ENCODE measurements at places on chromosomes 1 and 21.

DNA sequence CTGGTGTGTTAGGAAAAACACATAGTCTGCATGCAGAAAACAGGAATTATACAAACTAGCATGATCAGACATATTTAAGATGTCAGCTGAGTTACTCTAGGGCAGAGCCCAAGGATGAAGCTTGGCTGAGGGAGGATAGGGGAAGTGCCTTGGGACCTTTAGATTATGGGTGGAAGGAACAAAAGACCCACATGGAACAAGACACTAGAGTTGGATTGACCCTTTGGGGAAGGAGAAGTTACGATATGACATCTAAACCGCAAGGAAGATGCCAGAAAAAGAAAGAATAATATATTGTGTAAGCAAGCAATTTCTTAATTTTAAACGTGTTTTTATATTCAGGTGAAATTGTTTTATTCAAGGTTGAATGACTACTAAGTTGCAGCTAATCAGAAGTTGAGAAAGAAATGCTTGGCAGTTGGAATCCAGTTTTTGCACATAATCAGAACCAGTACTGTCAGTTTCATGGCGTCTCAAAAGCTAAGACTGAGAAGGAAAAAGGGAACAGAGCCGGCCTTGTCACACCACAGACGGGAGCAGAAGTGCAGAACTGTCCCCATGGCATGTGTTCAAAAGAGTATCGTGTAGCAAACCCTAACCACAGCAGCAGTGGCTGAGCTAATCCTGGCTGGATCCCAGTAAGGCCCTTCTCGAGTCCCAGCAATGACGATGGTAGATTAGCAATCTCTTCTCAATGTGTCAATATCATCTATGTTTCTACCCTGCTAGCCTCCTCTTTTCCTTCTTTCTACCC is 31.2 kb upstream of the IFNAR2 start:
- no peak for DNase-seq

GRCh38 chr1:233066087-233066486 is 115.7 kb downstream of the NTPCR start:
- no peak for DNase-seq

- DNase-seq: no peak
These were observed 47.8 kb downstream of the ZMYM4 start for GRCh38 chr1:35316264-35316663.

DNA sequence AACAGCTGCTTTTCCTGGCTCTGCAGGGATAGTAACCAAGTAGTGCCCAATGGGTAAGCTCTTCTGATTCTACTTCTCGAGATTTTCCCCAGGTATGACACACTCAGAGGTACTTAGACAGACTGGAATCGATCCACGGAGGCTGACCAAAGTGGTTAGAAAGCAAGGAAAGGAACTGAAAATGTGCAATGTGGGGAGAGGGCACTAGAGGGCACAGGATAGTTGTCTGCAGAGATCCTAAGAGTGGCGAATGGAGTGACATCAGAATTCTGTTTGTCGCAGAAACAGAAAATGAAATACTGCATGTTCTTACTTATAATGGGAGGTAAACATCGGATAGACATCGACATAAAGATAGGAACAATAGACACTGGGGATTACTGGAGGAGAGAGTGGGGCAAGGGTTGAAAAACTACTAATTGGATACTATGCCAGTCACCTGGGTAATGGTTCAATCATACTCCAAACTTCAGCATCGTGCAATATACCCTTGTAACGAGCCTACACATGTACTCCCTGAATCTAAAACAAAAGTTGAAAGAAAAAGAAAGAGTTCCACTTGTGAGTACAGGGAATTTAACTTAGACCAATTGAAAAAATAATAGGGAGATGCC is 23.3 kb downstream of the CYP2J2 start:
- no peak for DNase-seq

GRCh38 chr1:25513666-25514065 is 29.7 kb upstream of the LDLRAP1 start:
- no peak for DNase-seq

DNA sequence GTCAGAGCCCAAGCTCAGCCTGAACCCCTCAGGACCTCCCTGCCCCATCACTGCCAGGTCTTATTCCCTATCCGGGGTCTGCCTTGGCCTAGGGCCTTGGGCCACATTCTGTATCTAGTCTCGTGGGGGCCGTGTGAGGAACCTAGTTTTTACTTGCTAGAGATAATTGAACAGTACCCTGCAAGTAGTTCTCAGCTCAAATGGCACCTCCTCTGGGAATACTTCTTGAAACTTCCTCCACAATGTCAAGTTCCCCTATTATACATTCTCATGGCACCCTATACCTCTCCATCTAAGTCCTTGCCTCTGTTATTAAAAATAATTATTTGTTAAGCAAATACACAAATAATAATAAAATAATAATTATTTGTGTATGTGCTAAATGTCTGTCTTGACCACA is 32.9 kb upstream of the CSF1 start:
- no peak for DNase-seq

GRCh38 chr1:27225621-27226020 is 8.8 kb upstream of the WDTC1 start:
- no peak for DNase-seq

DNA sequence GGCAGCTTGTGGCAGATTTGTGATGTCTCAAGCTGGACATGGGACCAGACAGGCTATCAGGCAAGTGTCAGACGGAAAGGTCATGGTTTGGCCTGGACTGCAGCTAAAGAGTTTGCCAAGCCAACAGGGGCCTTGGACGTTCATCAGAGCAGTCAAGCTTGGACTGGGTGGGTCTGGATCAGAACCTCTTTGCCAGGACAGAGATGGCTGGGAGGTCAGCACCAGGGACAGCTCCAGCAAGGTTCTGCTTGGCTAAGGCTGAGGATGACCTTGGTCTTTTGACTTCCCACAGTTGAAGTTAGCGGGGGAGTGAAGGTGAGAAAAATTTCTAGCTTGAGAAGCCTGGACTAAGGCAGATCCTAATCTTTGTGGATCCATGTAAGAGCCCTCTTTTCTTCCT is 68.1 kb downstream of the GRIK3 start:
- no peak for DNase-seq

DNA sequence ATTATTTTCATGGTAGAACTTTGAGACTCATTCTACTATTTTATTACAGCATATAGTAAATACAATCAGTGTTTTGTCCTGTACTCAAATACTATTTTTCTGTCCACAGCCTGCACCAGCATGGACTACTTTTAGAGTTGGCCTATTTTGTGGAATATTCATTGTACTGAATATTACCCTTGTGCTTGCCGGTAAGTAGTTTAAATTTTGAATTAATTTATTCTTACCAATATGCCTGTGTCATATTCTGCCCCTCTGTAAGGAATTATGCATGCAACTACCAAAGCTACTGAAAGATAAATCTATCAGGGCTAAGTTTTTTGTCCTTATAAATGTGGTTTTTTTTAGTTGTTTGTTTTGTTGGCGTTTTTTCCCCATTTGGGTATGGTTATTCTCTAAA is 101.4 kb upstream of the KIAA1614 start:
- no peak for DNase-seq

- no peak for DNase-seq
These were observed 28.9 kb upstream of the RBM15 start for GRCh38 chr1:110310300-110310699.

DNA sequence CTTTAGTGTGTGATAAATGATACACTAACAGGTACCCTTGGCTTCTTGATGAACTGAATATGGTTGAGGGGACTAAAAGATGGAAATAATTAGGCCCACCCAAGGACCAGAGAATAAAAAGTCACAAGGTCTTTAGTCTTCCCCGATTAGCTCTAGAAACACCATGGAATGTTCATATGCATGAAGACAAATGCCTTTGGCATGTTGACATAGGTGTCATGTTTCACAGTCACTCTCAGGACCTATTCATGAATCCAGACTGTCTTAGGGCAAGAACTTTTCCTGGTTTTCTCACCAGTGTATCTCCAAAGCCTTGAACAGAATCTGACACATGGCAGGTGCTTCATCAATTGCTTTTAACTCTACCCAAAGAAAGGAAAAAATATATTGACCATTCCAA is 412.8 kb downstream of the AJAP1 start:
- no peak for DNase-seq

DNA sequence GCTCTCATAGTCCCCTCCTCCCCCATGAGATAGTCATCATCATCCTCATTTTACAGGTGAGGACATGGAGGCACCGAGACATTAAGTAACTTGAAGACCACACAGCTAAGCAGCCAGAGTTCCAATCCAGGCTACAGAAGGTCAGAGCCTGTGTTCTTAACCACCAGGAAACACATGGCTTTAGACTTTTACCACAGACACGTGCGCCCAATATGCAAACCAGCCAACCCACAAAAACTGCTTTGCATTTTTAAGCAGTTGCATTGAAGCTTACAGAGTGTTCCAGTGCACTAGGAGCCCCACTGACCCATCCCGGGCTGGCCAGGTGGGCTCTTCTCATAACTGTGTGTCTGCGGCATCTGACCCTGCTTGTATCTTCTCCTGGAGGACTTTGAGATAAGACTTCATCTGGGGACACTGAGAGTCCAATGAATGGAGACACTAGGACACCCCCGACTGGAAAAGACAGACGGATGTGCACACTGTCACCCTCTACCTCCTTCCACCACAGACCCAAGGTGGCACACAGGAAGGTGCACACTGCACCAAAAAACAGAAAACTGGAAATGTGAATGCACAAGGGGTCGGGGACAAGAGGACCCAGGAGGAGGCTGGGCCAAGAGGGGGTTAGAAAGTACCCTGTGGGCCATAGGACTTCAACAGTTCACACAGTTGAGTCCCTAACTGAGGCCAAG is 56.4 kb downstream of the ETS2 start:
- no peak for DNase-seq

GRCh38 chr1:23718482-23718881 is 24.8 kb upstream of the ELOA start:
- DNase-seq: no peak

- no peak for DNase-seq
These were observed 383.0 kb downstream of the SETD4 start for GRCh38 chr21:35677298-35677841.

- no peak for DNase-seq
These were observed 1.7 kb downstream of the ASPM start for GRCh38 chr1:197144570-197145325.

- no peak for DNase-seq
These were observed 20.0 kb downstream of the TMEM81 start for GRCh38 chr1:205064301-205064700.

DNA sequence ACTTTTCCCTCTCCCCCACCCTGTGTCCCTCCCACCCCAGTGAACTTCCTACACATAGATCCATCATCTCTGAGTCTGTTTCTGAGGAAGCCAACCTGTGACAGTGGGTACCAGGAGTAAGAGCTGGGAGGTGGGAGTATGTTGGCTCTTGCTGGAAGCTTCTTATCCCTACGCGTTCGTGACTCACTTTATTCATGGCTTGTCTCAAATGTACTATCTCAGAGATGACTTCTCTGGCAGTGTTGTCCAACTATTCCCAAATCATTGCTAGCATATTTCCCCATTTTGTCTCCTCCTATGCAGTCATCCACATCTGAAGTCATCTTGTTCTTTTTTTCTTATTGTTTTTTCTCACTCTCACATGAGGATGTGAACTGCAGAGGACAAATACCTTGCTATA is 88.0 kb downstream of the HIVEP3 start:
- no peak for DNase-seq

- no peak for DNase-seq
These were observed 83.1 kb upstream of the IRF2BP2 start for GRCh38 chr1:234692966-234693580.

DNA sequence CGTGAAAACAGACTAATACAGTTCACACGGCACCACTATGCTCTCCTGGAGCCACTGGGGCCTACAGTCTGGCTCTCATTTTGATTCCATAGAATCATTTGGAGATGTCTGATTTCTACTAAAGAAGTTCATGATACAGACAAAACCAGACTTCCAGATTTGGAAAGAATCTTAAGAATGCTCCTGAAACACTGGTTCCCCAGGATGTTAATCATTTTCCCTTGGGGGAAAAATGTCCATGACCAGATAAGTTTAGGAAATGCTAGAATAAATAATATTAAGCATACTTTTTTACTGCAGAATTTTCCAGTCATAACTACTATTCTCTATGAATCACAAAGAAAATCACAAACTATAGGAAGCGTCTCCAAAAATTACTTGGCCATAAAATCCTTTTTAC is 63.0 kb upstream of the RGS7 start:
- DNase-seq: no peak

DNA sequence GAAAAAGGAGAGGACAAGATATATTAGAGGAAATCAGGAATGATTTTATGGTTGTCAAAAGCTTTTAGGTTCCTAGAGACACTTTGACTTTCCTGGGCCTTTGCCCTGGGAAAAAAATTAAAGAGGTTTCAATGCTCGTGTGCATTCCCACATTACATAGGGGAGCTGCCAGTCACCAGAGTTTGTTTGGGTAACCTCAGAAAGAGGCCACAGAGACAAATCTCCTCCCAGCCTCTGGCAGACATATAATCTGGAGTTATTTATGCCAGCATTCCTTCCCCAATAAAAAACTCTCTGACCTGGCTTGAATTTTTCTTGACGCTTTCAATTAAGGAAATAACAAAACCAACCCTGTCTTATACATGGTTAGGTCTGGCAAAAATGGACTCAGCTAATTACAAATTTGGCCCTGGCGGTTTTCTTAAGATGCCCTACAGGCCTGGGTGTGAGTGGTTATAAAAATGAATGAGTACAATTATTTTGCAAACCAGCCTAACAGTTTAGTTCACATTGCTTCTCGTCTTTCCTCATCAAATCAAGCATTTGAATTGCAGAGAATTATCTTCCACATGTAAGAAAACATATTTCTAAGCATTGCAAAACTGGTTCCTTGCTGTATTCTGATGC is 63.7 kb downstream of the WLS start:
- DNase-seq: no peak

DNA sequence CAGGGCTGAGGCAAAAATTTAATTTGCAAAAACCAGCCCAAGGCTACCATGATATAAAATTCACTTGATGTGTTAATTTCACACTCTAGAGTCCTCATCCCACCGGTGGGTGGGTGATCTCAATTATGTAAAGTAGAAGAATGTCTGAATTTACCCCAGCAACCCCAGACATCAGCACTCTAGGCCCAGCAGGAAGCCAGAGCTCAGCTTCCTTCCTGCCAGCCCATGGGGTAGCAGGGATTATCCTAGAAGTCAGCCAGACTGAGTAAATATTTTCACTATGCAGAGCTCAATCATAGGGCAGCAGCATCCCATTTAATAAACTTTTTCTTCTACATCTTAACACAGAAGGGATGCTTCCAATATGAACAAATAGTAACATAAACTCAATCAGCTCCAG is 71.0 kb downstream of the SIPA1L2 start:
- DNase-seq: no peak

GRCh38 chr1:169107603-169108208 is 1.2 kb downstream of the ATP1B1 start:
- DNase-seq: no peak
